ENCODE measurements at places on chromosomes 11 and 22. TPM values are rescaled to one million over a fixed set of nuclear protein-coding genes. Genes with fewer than 3 reads are reported as not detected.
A peak's percentile ranks its signal among the peaks of the same experiment; 100 is the strongest.

ACR gene
- total RNA-seq = 4.8 TPM

EIF3F gene
- 166 TPM for total RNA-seq

- no peak for DNase-seq
These were observed 106.2 kb downstream of the RASSF10 start for GRCh38 chr11:13115380-13115675.

GRCh38 chr11:83909579-83910534 lies 623.7 kb upstream of the CCDC90B start:
- DNase-seq = no peak

DNA sequence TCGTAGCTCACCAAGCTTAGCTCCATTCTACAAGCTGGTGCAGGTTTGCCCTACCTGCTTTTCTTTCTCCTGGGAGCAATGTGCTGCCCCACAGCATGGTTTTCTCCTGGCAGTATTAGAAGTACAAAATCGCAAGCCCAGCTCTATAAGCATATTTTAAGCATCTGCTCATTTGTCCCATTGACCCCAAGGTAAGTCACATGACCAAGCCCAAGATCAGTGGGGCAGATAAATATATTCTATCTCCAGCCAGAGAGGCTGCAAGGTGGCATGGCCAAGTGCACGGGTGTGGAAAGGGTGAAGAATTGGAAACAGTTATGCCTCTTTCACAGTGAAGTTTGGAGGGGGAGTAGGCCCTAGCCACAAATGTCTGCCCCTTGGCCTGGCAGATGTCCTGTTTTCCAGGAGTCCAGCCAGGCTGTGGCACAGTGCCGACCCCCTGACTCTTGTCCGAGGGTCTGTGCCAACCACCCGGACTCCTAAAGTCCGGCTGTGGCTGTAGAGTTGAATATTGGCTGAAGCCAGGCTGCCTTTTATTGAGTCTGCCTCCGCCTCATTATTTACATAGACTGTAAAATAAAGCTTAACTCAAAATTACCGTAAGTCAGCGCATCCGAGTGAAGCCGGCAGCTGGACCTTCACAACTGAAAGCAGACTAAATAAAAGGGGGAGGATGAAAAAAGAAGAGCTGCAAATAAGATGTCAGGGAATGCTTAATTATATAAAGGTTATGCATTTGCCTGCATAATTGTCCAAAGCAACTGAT lies 165.7 kb downstream of the COMMD9 start:
- no peak for DNase-seq

DNA sequence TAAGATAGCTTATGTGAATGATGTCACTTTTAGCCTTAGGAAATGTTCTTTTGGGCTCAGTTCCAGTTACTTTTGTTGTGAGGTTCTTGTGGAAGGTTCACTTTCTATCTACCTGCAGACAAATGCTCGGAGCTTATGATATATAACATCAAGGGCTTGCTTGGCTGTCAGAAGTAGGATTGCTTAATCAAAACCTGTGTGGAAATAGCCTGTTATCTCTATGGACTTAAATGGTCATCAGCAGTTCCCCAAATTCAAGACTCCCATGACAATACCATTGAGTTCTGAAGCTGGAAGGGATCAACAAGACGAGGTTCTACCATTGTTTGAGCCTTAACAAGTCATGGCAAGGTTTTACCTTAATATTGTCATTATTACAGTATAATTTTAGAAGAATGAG lies 43.8 kb downstream of the FLI1 start:
- no peak for DNase-seq

- DNase-seq = no peak
These were observed 439.0 kb upstream of the CCDC90B start for GRCh38 chr11:83725269-83725560.

GRCh38 chr11:1000357-1001278 lies 35.9 kb downstream of the MUC6 start:
- DNase-seq = no peak

DNA sequence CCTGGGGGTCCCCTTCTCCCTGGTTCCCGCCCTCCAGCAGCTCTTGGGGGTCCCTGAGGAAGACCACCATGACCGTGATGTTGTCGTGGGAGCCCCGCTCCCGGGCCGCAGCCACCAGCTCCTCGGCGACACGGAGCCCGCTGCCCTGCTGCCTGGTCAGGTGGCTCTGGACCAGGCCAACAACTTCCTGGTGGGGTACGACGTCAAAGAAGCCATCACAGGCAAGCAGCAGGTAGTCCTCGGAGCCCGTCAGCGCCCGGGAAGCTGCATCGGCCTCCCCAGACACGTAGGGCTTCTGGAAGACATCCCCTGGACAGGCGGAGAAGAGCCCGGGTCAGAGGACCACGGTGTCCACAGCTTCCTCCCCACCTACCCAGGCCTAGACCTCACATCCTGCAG lies 29.5 kb downstream of the PPM1F start:
- DNase-seq = no peak

DNA sequence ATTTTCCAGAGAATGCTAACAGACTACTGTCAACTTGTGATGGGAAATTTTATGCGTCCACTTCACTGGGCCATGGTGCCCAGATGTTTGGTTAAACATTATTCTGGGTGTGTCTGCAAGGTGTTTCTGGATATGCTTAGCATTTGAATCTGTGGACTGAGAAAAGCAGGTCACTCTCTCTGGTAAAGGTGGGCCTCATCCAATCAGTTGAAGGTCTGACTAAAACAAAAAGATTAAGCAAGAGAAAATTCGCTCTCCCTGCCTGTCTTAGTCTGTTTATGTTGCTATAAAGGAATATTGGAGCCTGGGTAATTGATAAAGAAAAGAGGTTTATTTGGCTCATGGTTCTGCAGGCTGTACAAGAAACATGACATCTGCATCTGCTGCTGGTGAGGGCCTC lies 32.1 kb upstream of the CD81 start:
- DNase-seq = no peak

PRAME gene
- not detected for total RNA-seq

DNA sequence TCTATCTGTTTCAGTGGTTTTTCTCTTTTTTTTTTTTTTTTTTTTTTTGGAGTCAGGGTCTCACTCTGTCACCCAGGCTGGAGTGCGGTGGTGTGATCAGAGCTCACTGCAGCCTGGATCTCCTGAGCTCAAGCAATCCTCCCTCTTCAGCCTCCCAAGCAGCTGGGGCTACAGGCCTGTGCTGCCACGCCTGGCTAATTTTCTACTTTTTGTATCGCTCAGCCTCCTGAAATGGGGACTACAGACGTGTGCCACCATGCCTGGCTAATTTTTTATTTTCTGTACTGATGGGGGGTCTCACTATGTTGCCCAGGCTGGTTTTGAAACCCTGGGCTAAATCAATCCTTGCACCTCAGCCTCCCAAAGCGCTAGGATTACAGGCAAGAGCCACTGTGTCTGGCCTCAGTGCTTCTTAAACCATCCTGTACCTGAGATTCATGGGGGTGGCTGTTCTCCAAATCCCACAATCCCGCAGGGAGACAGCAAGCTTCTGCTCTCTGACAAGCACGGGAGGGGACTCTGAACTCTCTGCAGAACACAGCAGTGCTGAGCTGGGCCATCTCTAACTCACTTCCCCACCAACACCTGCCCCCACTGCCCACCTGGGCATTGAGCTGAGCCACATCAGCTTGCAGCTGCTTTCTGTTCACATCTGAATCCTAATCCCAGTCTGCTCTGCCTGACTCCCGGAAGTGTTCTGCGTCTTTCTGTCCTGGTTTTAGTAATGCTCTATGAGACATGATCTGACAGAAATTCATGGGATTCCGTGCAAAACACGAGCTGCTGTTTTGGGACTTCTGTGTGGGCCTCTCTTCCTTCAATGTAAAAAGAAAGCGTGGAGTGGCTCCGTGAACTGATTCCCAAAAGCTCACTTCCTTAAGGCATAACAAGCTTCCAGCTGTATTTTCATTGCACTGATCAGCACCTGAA lies 400.0 kb downstream of the LARGE1 start:
- no peak for DNase-seq

CD3E gene
- 0.90 TPM for total RNA-seq

- DNase-seq = no peak
These were observed 1.1 kb upstream of the ADM start for GRCh38 chr11:10303558-10304363.

DNA sequence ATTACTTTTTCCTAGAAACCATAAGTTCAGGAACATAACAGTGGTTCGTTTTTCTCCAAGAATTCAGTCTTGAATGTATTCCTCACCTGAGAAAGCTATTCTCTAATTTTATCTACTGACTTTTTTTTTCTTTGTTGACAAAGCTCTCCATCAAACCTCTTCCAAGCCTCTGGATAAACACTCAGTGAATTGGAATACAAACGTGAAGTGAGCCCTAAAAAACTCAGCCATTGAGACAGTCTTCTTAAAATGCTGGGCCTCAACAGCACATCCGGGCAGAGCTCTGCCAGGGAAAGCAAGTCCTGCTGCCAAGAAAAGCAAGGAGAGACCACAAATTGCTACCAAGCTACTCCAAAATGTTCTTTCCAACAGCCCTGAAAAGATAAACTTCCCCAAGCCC lies 7.7 kb upstream of the SLC1A2 start:
- DNase-seq = peak; percentile 31

GGT5 gene
- total RNA-seq = 83.1 TPM

ART1 gene
- total RNA-seq = not detected

- DNase-seq = no peak
These were observed 46.0 kb downstream of the RPL27A start for GRCh38 chr11:8728563-8728962.

- DNase-seq = no peak
These were observed 16.6 kb downstream of the SCUBE1 start for GRCh38 chr22:43326331-43327156.

DNA sequence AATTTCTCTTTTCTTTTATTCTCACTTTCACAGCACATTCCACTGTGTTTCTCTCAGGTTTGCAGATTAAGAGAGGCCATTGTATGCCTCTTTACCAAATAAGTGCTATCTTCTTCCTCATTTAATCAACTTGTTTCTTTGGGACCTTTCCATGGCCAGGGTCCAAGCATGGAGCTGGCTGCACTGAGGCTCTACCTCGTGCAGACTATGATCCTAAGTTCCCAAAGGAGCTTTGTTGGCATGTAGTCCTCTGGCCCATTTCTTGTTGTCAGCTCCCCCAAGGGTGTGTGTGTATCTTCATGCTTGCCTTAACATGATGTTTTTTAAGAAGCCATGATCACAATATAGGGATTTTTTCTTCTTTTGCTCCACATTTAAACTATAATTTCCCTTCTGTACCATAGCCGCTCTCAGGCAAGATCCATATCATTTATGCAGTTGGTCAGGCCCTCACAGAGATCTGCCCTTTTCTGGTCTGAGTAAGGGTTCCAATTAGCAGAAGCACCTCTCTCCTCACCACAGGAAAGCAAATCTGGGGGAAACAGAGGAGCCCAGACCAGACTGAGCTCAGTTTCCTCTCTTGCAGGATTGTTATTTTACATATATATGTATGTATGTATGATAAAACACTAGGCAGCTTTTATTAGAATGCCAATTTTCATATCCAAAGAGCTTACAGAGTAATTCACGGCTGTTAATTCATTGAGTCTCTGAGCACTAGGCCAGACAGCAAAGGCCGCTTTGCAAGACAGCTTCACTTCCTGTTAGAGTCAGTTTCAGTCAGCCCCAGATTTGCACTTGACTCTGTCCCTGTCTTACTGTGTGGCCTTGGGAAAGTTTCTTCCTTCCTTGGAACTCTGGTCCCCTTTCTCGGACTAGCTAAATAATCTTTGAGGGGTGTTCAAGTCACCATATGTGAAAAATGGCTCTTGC lies 34.3 kb downstream of the CYB5R2 start:
- no peak for DNase-seq

OR52A5 gene
- total RNA-seq = not detected

TREH gene
- not detected for total RNA-seq

DNA sequence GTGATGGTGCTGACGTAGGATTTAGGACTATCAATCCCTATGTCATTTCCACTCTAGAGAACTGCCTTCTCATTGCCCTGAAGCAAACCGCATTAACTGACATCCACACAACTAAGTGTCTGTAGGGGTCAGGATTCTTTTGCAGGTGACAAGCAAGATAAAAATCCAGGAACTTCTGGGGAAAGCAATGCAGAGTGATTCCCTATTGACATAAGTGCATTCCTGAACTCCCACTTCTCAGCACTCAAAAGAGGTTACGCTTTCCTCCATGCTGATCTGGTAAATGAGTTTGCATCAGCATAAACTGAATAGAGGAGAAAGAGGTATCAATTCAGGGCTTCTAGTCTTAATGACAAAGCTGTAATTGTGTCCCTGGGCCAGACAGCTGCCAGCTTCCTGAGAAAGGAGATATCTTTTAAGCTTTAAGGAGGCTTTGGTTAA lies 224.6 kb upstream of the ISX start:
- DNase-seq = no peak

- DNase-seq = peak; percentile 41
These were observed 12.5 kb upstream of the MRPL16 start for GRCh38 chr11:59822989-59823566.

GRCh38 chr22:43213051-43213450 lies 26.1 kb upstream of the TTLL12 start:
- DNase-seq = no peak

DNA sequence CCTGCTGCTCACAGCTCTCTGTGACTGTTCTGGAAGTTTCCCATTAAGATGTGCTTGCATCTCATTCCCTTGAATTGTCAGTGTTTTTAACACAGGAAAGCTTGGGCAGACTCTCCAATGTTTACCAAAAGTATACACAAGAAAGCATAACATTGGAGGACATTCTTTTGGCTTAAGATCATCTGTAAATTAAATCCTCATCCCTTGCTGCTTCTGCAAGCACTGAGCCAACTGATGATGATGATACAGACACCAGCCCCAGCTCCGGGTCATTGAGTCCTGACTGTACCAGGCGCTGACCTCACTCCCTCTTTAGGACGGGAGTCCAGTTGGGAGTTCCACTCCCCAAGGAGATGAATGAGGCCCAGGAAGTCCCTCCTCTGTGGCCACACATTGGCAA lies 23.8 kb downstream of the CD82 start:
- no peak for DNase-seq

CHEK2 gene
- 9.0 TPM for total RNA-seq

- no peak for DNase-seq
These were observed 337.2 kb upstream of the B3GAT1 start for GRCh38 chr11:134749040-134749839.

DNA sequence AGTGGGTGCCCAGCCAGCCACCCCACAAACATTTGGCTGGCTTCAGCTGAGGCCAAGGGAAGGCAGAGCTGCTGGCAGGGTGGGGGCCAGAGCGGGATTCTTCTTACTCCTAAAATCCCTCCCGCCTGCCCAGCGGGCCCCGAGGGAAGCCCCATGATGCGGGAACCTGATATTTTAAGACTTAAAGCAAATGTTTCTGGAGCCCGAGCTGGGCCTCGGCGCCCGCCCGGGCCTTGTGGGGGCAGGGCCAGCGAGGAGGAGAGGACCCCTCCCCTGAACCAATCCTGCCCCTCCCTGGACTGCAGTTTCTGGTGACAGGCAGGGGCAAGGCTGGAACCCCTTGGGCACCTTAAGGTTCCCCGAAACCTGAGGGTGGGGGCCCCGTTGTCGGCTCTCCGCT lies 17.2 kb downstream of the GP1BB start:
- no peak for DNase-seq
